ENCODE measurements at places on chromosomes 6 and 20.

- DNase-seq: peak; percentile 4
Observed at GRCh38 chr6:170212956-170213636, 77.8 kb downstream of the DLL1 start.

DNA sequence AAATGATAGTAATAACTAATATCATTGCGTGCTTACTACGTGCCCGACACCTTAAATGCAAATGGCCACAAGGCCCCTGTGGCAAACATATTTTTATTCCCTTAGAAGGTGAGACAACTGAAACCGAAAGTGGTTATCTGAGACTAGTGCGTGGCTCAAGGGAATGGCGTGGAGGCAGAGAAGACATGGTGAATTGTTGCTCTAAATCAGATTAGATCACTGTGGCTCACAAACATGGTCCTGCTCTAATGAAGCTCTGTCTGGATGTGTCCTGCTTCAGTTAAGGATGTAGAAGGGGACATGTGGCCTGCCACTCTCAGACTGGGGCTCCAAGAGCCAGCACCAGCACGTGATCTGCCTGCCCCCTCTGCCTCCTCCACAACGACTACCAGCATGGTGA is 124.2 kb upstream of the GMDS start:
- DNase-seq: no peak

DNA sequence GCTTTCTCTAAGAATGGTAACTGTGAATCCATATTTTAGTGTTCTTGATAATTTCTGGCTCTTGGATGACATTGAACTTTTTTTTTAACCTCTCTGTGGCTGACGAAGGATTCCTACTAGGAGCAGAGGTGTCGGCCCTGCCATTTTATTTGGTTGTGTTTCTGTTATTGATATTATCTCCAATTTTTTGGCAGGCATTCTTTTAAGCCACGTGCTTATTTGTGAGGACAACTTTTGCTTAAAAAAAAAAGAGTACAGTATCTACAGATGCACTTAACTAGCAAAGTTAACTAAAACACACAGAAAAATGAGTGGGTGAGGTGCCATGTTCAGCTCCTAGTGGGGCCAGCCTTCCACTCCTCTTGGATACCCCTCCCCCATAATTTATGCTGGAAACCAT is 1.1 kb downstream of the FANCE start:
- no peak for DNase-seq

GRCh38 chr20:49045440-49046086 is 549 bp upstream of the CSE1L start:
- DNase-seq: no peak

DNA sequence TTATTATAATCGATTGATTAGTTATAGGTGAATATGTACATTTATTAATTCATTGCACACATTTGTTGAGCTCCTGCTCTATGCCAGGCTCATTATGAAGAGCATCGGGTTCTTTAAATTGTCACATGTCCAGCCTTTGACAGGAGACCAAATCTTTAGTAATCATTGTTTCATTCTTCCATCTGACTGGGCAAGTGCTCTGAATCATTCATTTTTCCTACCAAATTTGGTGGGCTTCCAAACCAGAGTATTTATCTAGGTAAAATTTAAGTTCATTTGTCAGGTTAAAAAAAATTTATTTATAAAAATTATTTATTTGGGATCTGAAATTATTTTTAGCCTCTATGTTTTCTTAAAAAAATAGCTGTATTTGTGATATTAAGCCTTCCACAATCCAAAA is 404.9 kb upstream of the MMS22L start:
- DNase-seq: no peak

DNA sequence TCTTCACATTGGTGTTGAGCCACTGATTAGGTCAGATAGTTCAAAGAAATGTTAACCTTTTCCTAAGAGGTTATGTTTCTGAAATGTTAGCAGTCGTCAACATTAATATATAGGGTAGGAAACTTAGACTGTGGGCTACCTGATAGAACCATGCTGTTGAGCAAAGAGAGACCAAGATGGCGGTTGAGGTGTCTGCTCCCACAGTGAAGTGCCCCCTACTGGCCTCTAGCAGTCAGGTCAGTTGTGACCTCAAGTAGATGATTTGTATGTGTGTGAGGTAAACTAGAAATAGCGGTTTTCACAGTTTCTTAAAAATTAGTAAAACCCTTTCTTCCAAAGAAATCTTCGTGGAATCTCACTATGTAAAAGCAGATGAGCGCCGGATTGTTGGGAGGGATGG is 40.3 kb downstream of the MTHFD1L start:
- DNase-seq: no peak

DNA sequence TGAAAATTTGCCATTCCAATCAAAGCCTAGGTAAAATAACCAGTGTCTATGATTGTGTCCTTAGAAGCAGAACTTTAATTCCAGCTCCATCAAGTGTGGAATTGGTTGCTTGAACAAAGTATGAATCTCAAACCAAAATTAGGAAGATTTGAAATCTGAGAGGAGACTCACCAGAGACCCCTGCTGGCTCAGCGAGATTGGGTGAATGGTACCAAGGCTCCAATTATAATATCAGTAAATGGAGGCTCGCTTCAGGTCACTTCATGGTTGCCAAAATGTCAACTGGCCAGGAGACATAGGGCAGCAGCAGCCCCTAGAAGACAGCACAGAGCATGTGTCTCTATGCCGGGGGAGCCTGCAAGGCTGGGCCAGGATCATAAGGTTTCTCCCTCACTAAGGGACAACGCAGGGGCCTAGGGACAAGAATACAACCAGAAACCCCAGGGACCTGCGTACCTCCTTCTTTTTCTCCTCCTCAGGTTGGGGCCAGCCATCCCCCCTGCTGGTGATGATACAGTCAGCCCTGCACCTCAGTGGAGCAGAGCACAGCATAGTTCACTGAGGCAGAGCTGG is 14.0 kb downstream of the RBL1 start:
- DNase-seq: peak; percentile 17

GRCh38 chr20:44241796-44242195 is 5.3 kb upstream of the GDAP1L1 start:
- DNase-seq: no peak

DNA sequence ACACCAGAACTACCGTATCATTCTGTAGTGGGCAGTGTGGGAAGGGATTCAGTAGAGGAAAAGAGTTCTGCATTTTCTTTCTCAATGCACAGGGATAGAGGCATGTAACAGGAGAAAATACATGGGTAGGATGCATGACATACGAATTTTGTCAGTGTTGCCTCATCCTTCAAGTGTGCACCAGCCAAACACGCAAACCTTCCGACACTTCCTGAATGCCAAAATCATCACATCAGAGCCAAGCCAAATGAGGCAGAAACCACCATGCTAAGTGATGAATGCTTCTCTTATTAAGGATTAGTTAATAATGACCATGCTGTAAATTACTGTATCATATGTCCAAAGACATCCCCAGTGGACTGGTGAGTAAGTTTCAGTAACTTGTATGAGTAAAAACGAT is 27.3 kb downstream of the RAMACL start:
- DNase-seq: no peak

DNA sequence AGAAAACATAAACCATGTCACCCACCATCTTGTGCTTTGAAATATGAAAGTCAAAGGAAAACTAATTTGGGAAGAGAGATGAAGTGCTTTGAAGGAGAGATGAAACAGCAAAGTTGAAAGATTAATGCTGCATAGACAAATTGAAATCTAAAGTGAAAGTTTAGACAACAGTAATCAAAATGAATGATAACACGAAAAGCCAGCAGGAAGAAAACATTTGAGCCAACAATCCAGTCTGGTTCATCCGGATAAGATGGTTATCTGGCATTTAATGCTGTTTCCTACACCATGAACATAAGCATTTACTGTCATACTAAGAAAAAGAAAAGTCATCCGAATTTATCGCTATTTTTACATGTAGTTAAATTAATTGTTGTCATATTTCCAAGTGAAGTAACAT is 595 bp downstream of the HAO1 start:
- no peak for DNase-seq

DNA sequence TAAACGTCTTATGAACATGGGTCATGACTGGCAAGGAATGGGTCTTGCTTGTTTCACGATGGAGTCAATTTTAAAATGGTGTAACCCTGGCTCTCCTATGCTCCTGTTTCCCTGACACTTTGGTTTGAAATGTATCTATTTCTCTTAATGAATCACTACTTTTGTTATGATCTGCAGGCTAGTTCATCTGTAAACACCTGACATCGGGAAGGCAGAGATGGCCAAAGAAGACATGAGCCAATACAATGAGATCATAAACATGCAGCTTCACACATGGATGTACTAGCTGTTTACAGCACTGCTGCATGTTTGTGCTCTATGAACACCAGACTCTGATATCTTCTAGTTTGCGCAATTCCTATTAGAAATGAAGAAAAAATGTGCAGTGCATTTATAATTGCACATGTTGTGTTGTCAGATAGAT is 11.0 kb upstream of the RAD21L1 start:
- no peak for DNase-seq

DNA sequence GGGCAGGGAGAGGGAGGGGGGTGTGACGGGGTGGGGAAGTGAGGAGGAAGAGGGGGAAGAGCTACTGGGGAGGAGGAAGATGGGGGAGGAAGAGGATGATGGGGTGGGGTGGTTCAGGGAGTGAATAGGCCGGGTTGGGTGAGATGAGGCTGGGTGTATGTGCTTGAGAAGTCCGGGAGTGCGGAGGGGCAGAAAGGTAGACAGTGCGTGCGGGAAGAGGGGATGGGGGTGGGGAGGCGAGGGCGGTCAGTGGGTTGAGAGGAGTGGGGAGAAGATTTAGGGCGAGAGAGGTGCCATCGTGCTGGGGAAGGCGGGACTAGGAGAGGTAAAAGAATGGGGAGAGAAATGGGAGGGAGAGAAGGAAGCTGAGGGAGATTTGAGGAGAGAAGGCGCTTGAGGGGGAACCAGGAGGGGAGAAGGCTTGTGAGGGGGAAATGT is 30.9 kb upstream of the NOTCH4 start:
- no peak for DNase-seq

GRCh38 chr6:167047554-167047953 is 48.4 kb downstream of the CEP43 start:
- DNase-seq: peak; percentile 88

GRCh38 chr6:150685860-150686259 is 86.2 kb downstream of the PLEKHG1 start:
- peak; percentile 73 for DNase-seq

DNA sequence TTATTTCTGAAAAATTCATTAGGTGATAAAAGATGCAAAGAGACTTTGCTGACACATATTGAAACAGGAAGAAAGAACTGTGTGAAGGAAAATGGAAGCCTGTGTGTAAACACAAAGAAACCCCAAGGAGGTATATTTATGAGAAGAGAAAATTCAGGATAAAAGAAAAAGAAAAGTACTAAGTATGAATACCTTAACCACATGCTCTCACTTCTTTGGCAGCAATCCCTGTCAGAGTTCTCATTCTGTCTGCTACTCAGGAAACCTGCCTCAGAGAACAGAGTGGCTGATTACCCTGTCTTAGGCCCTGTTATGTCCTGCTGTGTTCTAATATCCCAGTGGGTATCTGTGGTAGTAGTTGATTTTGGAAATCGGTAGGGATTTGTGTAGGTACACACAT is 457.9 kb downstream of the TBC1D32 start:
- no peak for DNase-seq

GRCh38 chr6:39886871-39887270 is 47.4 kb downstream of the MOCS1 start:
- no peak for DNase-seq
